Iris pigment epithelial cell (primary cell): ENCODE measurements at places on chromosomes 3 and 15.

DNA sequence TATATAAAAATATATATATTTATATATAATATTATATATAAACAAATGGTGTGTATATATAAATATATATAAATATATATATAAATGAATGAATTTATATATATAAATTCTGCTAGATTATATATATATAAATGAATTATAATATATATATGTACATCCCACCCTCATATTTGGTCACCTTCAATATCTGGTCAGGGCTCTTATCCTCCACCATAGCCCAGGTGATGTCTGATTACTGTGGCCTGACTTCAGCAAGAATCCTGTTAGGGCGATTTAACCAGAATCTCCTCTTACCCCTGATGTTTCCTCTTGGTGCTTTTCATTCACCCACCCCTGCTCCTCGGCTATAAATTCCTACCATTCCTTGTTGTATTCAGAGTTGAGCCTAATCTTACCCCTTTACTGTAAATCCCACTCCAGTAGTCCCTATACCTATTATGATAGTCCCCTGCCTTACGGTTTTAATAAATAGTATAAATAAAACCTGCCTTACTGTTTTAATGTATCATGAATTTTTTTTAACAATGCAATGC, 439.6 kb downstream of the PLOD2 start:
- DNase-seq, result no peak

GRCh38 chr15:85094685-85095084, 113.0 kb downstream of the PDE8A start:
- peak; percentile 74 for DNase-seq

- peak; percentile 48 for DNase-seq
Observed at GRCh38 chr15:91302588-91303439, 202.8 kb downstream of the SV2B start.

DNA sequence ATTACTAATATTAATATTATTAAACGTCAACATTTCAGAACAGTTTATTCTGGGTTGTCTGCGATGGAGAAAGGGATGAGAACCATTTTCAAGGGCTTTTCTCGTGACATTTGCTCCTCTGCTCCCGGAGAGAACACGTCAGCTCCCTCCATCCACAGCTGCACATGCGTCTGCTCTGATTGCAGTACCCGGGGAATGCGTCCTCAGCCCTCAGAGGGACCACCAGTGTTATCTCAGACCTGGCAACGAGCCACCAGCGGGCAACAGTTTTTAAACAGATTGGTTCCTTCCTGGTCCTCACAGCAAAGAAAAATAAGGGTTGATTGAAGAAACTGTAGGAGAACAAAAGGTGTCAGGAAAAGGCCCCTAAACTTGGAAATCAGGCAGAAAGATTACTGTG, 202.2 kb upstream of the ADAMTS9 start:
- peak; percentile 20 for DNase-seq

GRCh38 chr15:96687388-96688107, 357.0 kb downstream of the NR2F2 start:
- no peak for DNase-seq

- DNase-seq, result peak; percentile 67
Observed at GRCh38 chr3:43894176-43895049, 203.7 kb downstream of the ABHD5 start.

- DNase-seq, result peak; percentile 85
Observed at GRCh38 chr3:197501879-197502620, 53.7 kb downstream of the BDH1 start.

DNA sequence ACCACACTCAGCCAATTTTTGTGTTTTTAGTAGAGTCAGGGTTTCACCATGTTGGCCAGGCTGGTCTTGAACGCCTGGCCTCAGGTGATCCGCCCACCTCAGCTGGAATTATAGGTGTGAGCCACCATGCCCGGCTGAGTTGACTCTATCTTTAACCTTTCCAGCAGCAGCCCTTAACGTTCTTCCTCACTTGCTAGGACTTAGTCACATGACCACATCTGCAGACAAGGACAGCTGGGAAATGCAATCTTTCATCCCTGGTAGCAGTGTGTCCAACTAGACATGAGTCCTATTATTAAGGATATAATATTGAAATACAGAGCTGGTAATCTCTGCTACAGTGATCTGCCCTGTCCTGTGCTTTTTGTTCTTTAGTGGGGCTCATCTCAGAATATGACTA, 18.0 kb downstream of the LCMT2 start:
- no peak for DNase-seq

GRCh38 chr3:124510290-124510689, 220.0 kb upstream of the UMPS start:
- no peak for DNase-seq

DNA sequence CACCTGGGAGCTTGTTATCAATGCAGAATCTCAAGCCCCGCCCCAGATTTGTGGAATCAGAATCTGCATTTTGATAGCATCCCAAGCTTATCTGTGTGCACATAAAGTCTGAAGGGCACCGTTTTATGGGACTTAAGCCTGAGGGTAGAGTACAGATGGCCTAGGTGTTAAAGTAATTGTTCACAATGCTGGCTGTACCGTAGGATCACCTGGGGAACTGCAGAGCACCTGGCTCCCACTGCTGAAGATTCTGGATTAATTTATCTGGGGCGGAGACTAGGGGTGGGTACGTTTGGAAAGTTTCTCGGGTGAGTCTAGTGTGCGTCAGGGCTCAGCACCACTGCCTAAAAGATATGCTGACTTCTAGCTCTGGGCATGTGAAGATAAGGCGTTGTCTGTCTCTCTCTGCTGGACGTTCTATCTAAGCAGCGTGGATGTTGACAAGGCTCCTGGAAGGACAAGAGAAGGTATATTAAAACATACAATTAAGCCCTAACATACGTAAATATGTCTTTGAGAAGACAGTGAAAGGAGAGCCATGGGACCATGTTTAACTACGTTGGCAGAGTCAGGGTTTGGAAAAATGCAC, 63.2 kb upstream of the RASGRP1 start:
- no peak for DNase-seq

DNA sequence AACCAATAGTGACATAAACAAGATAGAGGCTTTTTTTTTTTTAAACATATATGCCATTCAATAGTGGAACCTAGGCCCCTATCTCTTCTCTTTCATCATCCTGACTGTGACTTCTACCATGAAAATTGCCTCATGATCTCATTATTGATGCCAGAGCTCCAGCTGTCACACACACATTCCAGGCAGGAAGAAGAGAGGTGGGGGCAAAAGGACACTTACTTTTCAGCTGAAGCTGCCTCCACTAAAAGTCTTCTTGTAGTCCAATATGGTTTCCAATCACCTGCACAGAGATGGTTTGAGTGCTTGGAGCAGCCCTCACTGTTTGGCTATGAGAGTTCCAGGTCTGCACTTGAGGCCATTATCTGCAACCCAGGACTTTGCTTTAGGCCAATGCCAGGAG, 45.0 kb downstream of the CLEC3B start:
- no peak for DNase-seq

DNA sequence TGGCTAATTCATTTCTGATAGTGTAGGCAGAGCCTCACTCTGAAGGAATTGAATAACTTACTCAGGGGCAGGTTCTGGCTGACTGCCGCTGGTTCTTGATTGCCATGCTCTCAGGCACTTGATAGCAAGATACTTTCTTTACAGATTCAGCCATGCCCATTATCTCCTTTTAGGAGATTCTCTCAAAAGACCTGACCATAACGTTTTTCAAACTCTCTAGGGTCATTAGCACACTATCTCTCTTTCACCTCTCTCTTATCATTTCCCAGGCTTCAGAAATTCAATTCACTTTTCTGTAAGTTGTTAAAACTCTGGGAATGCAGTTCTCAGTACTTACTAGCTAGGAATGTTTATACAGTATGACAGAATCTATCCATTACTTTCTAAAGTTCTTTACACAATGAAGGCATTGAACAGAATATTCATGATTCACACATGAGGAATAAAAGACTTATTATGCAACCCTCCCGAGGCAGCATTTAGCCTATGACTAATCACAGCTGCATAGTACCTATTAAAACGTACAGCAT, 850.3 kb upstream of the CADM2 start:
- peak; percentile 71 for DNase-seq

GRCh38 chr3:166607933-166608521, 770.8 kb upstream of the BCHE start:
- no peak for DNase-seq

GRCh38 chr3:168828943-168829342, 733.2 kb upstream of the GOLIM4 start:
- no peak for DNase-seq

DNA sequence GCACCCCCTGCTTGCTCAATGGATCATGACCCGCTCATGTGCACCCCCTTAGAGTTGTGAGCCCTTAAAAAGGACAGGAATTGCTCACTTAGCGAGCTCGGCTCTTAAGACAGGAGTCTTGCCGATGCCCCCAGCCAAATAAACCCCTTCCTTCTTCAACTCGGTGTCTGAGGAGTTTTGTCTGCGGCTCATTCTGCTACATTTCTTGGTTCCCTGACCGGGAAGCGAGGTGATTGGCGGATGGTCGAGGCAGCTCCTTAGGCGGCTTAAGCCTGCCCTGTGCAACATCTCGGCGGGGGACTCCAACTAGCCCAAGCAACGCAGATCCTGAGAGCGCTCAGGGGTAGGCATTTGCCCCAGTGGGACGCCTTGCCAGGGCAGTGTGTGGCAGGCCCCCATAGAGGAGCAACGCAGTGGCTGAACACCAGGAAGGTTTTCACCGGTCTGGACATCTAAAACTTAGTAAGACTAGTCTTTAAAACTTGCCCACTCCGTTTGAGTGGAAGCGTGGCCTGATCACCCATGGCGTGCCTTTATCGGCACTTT, 9.5 kb downstream of the SLCO2A1 start:
- DNase-seq, result no peak

- DNase-seq, result no peak
Observed at GRCh38 chr15:81473946-81474345, 99.9 kb upstream of the TMC3 start.

- no peak for DNase-seq
Observed at GRCh38 chr15:41401904-41402267, 410 bp downstream of the NDUFAF1 start.

GRCh38 chr15:38377636-38378035, 76.3 kb upstream of the FAM98B start:
- DNase-seq, result no peak

DNA sequence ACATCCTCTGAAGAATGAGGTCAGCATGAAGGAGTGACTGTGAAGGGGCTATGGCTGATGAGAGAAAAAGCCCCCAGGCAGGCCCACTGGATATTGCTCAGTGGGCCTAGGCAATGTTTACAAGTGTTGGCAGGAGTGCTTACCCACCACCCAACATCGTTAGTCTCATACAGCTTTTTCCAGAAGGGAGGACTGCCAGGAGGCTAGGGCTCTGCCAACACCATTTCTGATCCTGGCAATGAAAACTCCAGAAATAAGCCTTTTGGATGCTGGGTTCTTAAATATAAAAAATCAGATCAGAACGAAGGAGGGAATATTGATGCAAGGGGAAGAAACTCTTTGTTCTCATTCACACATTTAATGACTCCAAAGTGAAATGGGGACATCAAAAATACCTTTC, 189.1 kb downstream of the DCLK3 start:
- DNase-seq, result no peak

DNA sequence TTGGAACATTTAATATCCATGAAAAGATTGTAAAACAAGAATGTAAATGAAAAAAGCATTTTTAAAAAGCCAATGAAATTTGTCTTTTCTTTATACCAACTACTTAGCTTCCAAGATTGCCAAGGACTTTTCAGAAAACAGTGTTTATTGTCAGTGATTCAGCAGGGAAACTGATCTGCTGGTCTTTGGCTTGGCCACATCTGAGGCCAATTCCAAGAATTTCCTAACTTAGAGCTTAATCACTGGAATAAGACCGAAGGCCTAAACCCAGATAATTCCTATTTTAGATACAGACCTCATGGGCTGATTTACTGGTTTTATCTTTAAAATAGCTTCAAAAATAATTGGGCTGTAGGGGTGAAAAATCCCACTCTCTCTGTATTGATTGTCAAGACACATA, 260.5 kb upstream of the RORA start:
- DNase-seq, result no peak

DNA sequence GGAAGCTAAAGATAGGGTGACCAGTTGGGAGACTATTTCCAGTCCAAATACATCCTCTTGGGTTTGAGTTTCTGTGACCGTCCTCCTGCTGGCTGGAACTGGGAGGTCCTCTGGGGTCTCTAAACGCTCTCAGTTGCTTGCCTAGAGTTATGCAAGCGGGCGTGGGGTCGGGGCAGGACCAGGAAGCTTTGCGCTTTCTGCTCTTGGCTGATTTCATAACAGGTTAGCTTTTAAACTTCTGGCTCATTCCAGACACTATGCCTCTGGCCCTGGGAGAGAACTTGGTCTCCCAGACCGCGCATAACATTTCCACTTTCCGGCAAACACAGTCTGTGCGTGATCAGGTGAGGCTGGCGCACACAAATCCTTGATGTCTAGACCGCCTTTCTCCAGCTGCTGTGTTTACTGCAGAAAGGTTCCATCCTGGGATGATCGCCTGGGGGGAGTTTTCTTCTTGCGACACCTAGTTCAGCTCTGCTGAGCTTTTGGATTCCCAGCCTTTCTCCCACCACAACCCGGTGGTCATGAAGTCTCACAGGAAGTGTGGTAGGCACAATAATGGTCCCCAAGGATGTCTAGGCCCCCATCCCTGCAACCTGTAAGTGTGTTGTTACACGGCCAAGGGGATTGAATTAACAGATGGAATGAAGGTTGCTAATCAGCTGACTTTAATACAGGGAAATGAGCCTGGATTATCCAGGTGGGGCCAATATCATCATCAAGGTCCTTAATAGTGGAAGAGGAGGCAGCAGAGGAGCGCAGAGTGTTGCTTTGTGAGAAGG, 23.6 kb upstream of the CGNL1 start:
- no peak for DNase-seq

DNA sequence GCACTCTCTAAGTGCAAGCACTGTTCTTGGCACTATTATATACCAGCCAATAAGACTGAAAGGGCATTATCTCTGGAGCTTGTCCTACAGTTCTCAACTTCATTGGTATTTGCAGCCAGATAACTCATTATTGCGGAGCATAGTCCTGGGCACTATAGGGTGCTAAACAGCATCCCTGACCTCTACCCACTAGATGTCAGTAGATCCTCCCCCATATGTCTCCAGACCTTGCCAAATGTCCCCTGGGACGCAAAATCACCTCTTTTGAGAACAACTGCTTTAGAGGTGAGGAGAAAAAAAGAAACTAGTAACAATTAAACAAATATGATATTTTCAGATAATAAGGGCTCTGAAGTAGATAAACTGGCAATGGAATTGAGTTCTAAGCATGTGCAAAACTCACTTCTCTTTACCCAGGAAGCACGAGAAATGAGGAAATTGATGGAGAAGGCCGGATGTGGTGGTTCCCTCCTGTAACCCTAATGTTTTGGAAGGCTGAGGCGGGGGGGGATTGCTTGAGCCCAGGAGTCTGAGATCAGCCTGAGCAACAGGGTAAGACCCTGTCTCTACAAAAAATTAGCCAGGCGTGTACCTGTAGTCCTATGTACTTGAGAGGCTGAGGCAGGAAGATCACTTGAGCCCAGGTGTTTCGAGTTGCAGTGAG, 61.4 kb downstream of the FRMD4B start:
- no peak for DNase-seq

DNA sequence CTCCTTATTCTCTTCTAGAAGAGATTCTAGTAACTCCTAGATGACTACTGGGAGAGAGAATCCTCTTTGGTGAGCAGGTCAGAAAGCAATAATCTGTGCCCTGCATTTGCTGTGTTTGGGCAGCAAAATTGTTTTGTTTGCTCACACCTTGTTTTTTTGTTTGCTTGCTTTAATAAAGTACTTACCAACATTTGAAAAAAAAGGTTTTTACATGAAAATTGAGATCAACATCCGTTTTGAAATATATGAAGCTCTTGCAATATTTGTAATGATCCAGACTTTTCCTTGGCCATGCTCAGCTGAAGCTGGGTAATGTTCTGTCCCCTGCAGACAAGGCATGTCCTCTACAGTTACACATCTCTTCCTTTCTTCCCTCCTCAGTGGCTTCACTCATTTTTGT, 62.2 kb downstream of the DIPK2A start:
- no peak for DNase-seq
